ENCODE measurements at places on chromosomes 4 and X.

GRCh38 chrX:44020693-44021092 is 47.5 kb upstream of the NDP start:
- no peak for DNase-seq

- no peak for DNase-seq
Measured at GRCh38 chr4:6415031-6415705, 57.2 kb downstream of the PPP2R2C start.

DNA sequence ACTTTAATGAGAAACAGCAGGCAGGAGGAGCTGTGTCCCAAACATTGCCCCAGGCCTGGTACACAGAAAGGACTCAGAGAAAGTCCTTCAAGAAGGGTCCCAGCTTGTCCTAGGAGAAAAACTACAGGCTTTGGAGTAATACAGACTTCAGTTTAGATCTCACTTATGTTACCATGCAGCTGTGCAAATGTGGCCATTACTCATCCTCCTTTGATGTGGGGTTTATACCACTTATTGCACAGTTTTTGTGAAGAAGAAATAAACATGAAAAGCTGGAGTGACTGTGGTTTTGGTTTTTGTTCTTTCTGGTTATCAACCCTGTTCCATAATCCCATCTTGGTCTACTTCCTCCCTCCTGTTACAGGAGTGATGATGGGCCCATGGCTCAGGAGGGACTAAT is 8.1 kb upstream of the CYTL1 start:
- no peak for DNase-seq

DNA sequence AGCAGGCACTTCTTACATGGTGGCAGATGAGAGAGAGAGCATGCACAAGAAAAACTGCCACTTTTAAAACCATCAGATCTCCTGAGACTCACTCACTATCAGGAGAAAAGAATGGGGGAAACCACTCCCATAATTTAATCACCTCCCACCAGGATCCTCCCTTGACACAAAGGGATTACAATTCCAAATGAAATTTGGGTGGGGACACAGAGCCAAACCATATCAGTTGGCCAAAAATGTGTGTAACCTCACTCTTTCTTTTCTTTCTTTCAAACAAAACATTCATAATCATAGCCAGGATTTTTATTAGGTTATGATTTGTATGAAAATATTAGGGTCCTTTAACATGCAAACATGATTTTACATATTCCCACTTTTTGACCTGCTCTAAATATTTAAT is 222.1 kb downstream of the PCDH18 start:
- no peak for DNase-seq

DNA sequence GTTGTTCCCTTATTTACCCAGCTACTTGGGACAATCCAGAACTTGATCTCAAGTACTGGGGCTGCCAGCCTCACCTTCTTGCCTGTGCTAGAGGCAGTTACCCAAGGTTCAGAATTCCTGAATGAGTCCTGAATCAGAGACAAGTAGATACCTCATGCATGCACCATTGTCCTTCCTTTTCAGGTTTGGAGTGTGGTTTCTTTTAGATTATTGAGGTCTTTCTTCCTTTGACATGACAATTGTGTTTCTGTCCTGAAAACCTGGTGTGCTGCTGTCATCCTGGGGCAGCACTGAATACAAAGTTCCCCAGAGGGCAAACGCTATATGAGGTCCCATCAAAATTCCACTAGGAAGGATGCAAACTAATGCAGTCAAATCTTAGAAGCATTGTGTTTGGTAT is 3.5 kb downstream of the CXCL2 start:
- no peak for DNase-seq

DNA sequence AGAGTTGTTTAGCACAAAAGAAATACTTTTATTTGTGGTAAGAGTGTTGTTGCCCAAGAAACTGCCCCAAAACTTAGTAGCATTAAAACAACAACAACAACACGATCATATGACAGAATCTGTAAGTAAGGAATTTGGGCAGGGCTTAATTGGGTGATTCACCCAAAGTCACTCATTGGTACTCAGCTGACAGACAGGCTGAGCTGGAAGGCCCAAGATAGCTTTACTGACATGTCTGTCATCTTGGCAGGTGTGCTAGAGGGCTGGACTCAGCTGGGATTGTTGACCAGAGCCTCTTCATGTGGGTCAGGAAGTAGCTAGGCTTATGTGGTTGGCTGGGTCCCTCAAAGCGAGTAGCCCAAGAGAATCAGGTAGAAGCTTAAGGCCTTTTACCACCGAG is 52.3 kb downstream of the KIAA0232 start:
- DNase-seq: no peak

- peak; percentile 92 for DNase-seq
Measured at GRCh38 chr4:148055844-148056243, 324.0 kb downstream of the ARHGAP10 start.

DNA sequence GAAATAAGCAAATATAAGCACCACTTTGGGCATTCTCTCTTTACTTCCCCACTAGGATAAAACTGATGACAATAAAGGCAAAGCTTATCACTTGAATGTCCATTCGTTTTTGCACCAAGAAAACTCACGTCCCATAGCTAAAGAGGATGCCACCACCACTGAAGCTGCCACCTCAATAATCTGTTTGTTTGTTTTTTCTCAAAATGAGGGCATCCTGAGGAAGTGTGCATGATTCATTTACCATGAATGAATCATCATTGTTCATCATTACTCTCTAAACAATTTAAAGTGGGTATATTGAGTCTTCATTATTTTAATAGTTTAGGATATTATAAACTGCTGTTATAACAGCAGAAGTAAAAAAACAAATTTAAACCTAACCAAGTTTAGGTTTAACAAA is 168.2 kb downstream of the DCTD start:
- no peak for DNase-seq

DNA sequence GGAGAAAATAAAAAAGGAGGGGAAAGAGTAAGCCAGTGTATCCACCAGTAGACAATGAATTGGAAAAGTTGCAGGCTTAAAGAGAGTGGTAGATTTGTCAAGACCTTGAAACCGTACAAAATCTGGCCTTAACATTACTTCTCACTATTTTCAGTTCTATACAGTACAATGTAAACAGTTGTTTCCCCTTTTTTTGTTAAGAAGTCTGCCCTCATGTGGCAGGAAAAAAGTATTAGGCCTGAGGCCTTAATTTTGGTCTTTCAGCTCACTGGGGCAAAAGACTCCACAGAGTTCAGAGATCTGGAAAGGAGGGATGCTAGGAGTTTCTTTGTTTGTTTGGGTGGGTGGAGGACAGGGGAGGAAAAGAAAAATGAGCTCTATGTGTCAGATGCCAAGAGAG is 92.8 kb upstream of the CCDC160 start:
- DNase-seq: no peak

DNA sequence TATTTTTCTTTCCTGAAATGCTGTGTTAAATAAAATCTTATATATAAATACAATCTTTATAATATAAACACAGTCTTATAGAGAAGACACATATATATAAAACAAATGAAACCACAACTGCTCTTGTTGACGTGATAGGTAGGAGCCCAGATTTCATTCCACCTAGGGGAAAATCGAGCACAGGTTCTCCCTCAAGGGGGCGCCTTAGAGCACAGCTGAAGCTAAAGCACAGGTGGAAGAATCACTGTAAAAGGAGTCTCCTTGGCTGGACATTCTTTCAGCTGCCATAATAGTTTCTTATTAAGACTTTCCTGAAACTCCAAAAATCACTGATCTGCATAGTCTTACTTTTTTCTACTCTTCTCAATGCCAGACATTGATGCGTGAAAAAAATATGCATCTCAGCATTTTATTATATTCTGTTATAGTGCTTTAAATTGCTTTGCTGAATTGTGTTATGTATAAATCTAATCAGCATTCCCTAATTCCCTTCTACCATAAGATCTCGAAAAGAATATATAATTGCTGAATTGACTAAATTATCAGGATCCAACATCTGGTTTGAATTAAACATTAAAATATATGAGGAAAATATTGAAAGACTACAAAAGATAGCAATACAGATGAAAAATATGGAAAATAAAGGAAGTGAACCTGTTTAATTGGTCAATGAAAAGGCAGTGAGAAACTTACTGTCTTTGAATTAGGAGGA is 25.5 kb upstream of the RXFP1 start:
- no peak for DNase-seq

DNA sequence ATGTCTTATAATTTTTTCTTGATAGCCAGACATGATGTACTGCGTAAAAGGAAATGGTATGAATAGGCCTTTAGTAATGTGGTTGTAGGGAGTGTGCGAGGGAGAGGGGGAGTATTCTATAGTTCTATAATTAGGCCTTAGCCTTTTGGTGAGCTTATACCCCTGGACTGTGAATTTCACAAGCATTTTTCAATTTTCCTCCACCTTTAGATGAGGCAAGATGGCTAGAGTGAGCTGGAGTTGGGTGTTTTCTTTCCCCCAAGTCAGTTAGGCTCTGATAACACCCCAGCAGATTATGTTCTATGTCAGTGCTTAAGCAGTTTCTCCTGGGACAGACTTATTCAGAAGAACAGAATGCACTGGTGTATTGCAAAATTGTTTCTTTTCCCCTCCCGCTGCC is 210.2 kb upstream of the NPY2R start:
- DNase-seq: no peak

- no peak for DNase-seq
Measured at GRCh38 chr4:55409468-55410171, 13.9 kb downstream of the TMEM165 start.

DNA sequence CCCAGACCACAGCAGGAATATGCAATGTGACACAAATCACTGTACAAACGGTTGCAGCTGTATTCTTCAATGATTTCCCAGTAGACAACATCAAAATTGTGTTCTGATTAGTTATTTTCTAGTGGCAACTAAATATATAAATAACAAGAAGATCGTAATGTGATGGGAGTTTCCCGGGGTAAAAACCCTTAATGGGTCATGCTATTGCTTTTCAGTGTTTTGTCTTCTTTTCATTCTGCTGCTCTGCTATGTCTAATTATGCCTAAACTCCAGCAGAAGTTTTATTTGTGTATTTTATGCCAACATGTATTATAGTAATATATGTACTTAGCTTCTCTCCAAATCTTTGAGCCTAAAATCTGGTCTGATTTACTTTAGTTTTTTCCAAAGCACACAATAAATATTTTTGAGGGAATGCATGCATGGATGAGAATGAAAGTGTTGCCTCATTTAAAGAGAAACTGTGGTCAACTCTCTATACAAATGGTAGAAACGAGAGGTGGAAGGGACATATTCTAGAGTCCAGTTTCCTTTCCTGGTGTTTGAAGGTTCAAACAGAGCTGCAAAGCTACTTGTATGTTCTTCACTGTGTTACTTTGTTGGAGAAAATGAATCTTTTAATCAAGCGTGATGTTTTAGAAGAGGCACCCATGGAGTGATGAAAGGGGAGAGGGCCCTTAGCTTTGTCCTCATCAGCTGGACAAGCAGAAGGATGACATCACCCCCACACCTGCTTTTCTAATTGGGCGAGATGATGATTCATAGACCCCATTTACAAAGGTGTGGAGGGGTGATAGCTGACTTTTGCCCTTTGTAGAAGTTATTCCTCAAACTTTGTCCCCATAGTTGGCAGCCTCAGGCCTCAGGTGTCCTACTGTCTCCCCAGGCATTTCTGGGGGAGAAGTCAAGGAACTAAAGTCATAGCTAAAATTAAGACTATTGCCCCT is 129.7 kb downstream of the FRAS1 start:
- DNase-seq: no peak

- DNase-seq: no peak
Measured at GRCh38 chr4:118313098-118313497, 39.7 kb downstream of the PRSS12 start.

DNA sequence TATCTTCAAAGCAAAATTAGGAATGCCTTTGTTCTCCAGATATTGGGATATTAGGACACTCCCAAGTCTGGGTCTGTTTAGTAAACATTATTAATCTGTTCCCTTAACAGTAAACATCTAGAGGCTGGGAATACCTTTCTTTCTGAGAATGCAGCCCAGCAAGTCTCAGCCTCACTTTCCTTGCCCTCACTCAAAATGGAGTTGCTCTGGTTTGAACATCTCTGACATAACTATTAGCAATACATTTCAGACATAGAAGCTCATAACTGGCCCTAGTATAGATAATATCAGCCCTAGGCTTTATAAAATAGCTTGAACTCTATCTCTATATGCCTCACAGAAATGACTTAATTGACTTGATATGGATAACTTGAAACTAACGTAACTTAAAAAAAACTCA is 299.8 kb downstream of the SPATA18 start:
- no peak for DNase-seq

DNA sequence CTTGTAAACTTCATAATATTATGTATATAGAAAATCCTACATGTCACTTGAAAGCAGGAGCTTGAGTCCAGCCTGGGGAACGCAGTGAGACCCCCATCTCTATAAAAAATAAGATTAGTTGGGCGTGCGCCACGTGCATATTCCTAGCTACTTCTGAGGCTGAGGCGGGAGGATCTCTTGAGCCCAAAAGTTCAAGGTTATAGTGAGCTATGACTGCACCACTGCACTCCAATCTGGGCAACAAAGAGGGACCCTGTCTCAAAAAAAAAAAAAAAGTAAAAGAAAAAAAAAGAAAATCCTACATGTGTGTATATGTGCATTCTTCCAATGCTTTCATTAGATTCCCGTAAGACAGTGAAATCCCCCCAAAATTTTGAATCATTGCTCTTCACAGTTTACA is 1.7 kb downstream of the SEC31A start:
- DNase-seq: no peak

- no peak for DNase-seq
Measured at GRCh38 chr4:40800064-40800463, 50.3 kb downstream of the NSUN7 start.

GRCh38 chr4:151263455-151263854 is 13.5 kb upstream of the PRSS48 start:
- DNase-seq: no peak

GRCh38 chrX:11239230-11239629 is 54.0 kb upstream of the AMELX start:
- peak; percentile 95 for DNase-seq

DNA sequence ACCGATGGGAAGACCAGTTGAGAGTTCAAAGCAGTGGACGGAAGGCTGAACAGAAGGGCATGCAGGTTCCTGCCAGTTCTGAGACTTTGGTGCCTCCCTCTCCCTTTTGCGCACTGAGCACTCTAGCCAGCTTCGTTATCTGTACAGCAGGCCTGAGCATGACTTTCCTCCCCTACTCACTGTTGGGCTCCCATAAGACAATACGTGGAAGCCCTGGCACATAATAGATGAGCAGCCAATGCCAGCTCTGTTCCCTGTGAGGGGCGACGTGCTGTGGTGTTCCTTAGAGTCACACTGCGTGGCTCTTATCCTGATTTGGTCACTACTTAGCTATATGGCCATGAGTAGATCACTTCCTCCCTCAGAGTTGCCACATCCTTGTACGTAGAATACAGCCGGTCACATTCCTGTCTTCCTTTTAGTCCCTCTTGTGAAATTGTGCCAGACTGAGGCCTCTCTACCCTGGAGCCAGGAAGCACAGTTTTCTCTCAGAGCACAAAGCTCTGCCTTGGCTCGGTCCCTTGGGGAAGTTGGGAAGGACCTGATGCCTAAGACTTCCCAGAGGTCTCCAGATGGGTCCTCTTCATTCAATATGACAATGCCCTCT is 160.4 kb upstream of the MAMLD1 start:
- DNase-seq: no peak

- no peak for DNase-seq
Measured at GRCh38 chr4:77169481-77169880, 12.5 kb downstream of the CCNG2 start.

- peak; percentile 39 for DNase-seq
Measured at GRCh38 chr4:24805566-24805965, 10.2 kb downstream of the SOD3 start.
